ENCODE measurements at places on chromosomes 7 and 10.

DNA sequence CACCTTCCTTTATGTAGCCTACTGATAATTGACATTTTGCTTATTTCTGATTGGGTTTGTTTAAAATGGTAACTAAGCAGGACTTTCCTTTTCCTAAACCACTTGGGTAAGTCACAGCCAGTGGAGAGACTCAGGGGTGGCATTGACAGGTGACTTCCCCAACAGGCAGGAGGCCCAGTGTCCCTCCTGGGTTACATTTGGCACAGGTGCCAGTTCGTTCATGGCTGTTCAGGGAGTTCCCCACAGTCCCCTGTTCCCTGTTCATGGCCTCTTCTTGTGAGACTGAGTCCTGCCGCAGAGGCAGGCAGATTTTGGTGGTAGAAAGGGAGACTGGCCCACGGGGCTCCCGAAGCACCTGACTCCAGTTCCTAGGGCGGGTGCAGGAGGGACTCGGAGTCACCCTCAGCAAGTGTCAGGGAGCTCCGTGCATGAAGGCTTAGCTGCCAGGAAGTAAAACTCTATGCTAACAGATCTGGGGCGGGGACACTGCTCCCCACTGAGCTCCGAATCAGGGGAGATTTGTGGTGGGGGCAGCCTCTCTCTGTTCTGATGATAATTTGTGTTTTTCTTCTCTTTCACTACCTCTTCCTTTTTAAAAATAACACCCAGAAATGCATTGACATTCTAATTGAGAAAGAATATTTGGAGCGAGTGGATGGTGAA lies 84.1 kb downstream of the EZH2 start:
- no peak overlapping the region for H3K27ac ChIP-seq
- H3K4me3 ChIP-seq: no peak overlapping the region
- H3K27me3 ChIP-seq: no peaks in the 10 kb centered on the region
- no peak for DNase-seq
- H3K36me3 ChIP-seq: peaks cover 39% of the 10 kb centered on the region

DNA sequence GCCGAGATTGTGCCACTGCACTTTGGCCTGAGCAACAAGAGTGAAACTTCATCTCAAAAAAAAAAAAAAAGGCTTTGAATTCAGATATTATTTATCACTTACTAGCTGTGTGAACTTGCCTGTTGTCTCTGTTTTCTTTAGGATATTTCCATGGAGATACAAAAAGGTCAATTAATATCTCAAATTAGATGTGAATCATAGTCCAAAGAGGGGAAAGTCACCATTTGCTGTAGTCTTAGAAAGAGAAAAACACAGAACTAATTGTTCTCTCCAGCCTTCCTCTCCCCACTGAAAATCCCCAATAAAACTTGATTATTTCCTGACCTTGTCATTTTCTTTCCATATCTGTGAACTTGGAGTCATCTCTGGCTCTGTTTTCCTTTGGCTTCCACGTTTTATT lies 21.2 kb downstream of the HEPACAM2 start:
- H3K27me3 ChIP-seq: peaks cover 18% of the 10 kb centered on the region
- H3K27ac ChIP-seq: no peak overlapping the region
- H3K4me1 ChIP-seq: no peaks in the 10 kb centered on the region
- H3K36me3 ChIP-seq: no peaks in the 10 kb centered on the region
- no peak for DNase-seq

- H3K4me3 ChIP-seq: peak overlapping the region; percentile 59
- H3K27me3 ChIP-seq: peaks cover 28% of the 10 kb centered on the region
- peaks cover 4% of the 10 kb centered on the region for H3K36me3 ChIP-seq
- H3K4me1 ChIP-seq: peaks cover 42% of the 10 kb centered on the region
- no peak for DNase-seq
- H3K27ac ChIP-seq: peak overlapping the region; percentile 82
These were observed 3.5 kb downstream of the TMEM273 start for GRCh38 chr10:49184642-49185111.

GRCh38 chr10:62047960-62048383 lies 146.5 kb downstream of the ARID5B start:
- no peaks in the 10 kb centered on the region for H3K27me3 ChIP-seq
- peak overlapping the region; percentile 95 for H3K27ac ChIP-seq
- H3K4me3 ChIP-seq: peak overlapping the region; percentile 84
- peaks cover 95% of the 10 kb centered on the region for H3K4me1 ChIP-seq
- peak; percentile 82 for DNase-seq
- peaks cover 66% of the 10 kb centered on the region for H3K36me3 ChIP-seq

GRCh38 chr7:3683546-3684539 lies 382.8 kb downstream of the SDK1 start:
- DNase-seq: no peak
- no peaks in the 10 kb centered on the region for H3K4me1 ChIP-seq
- no peaks in the 10 kb centered on the region for H3K27me3 ChIP-seq
- no peak overlapping the region for H3K4me3 ChIP-seq
- no peak overlapping the region for H3K27ac ChIP-seq

DNA sequence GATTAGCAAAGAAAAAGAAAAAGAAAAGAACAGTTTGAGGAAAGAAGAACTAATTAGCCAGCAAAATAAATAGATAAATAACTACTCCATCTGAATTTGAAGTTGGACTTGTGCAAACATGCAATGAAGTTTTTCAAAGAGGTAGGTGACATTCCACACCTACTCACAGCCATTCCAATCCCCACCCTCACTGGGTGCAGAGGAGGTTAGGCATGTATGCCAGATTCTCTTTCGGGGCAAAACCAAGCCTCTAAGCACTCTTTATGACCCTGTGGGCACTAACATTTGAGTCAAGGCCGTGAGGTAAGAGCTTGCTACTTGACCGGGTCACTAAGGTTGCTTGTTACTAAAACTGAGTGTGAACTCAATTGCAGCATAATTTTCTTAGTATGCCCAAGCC lies 108.4 kb upstream of the SEMA3A start:
- no peaks in the 10 kb centered on the region for H3K27me3 ChIP-seq
- no peaks in the 10 kb centered on the region for H3K4me1 ChIP-seq
- no peak overlapping the region for H3K4me3 ChIP-seq
- no peak overlapping the region for H3K27ac ChIP-seq

- H3K27me3 ChIP-seq: no peaks in the 10 kb centered on the region
- DNase-seq: no peak
- H3K36me3 ChIP-seq: no peaks in the 10 kb centered on the region
- H3K27ac ChIP-seq: no peak overlapping the region
These were observed 74.2 kb downstream of the JAZF1 start for GRCh38 chr7:28106321-28106829.

- H3K4me1 ChIP-seq: no peaks in the 10 kb centered on the region
- no peaks in the 10 kb centered on the region for H3K36me3 ChIP-seq
- no peak overlapping the region for H3K4me3 ChIP-seq
- no peaks in the 10 kb centered on the region for H3K27me3 ChIP-seq
- no peak for DNase-seq
These were observed 569.4 kb downstream of the PTPRN2 start for GRCh38 chr7:158018098-158018762.

DNA sequence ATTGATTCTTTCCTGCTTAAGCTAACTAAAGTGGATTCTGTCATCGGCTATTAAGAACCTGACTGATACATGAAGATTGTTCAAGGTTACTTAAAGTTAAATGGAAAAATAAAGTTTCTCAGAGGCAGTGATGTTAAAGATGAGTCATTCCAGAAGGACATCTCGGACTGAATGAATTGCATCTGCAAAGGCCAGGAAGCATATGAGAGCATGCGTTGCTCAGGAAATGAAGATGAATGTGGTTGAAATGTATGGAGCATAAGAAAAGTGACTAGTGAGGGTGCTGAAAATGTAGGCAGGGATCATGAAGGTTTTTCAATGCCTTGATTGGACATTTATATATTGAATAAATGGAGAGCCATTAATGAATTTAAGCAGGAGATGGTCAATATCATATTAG lies 133.9 kb upstream of the GHITM start:
- no peaks in the 10 kb centered on the region for H3K36me3 ChIP-seq
- no peak for DNase-seq

- no peaks in the 10 kb centered on the region for H3K4me1 ChIP-seq
- H3K27ac ChIP-seq: no peak overlapping the region
- H3K27me3 ChIP-seq: peaks cover 2% of the 10 kb centered on the region
- H3K36me3 ChIP-seq: no peaks in the 10 kb centered on the region
These were observed 70.5 kb upstream of the ABI1 start for GRCh38 chr10:26931223-26931622.

- H3K4me3 ChIP-seq: no peak overlapping the region
- DNase-seq: no peak
- no peaks in the 10 kb centered on the region for H3K36me3 ChIP-seq
- no peaks in the 10 kb centered on the region for H3K4me1 ChIP-seq
- no peaks in the 10 kb centered on the region for H3K27me3 ChIP-seq
- no peak overlapping the region for H3K27ac ChIP-seq
These were observed 507.2 kb downstream of the TCERG1L start for GRCh38 chr10:130804281-130804680.

GRCh38 chr7:83738291-83738835 lies 89.4 kb upstream of the SEMA3E start:
- no peak overlapping the region for H3K4me3 ChIP-seq
- no peak overlapping the region for H3K27ac ChIP-seq
- no peaks in the 10 kb centered on the region for H3K27me3 ChIP-seq
- H3K4me1 ChIP-seq: no peaks in the 10 kb centered on the region
- H3K36me3 ChIP-seq: no peaks in the 10 kb centered on the region

DNA sequence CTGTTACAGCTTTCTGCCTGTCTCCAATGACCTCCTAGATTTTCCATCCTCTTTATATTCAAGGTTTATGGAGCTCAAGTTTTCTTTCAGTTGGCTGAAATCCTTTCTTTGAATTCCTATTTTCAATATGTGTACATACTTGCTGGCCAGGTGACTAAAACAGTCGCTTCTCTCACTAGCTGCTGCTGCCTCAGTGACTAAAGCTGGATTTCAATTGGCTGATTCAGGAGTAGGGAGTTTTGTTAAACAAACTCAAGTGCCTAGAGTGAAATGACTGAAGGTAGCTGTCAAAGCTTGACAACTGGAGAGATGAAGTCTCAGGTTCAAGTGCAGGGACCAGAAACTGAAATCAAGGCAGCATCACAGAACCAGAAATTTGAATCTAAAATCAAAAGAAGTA lies 6.7 kb upstream of the POLR1F start:
- DNase-seq: no peak
- H3K4me3 ChIP-seq: no peak overlapping the region
- H3K36me3 ChIP-seq: no peaks in the 10 kb centered on the region
- no peaks in the 10 kb centered on the region for H3K4me1 ChIP-seq
- H3K27me3 ChIP-seq: peaks cover 2% of the 10 kb centered on the region

- H3K4me1 ChIP-seq: no peaks in the 10 kb centered on the region
- no peak for DNase-seq
- no peaks in the 10 kb centered on the region for H3K27me3 ChIP-seq
- H3K36me3 ChIP-seq: no peaks in the 10 kb centered on the region
- H3K27ac ChIP-seq: no peak overlapping the region
- no peak overlapping the region for H3K4me3 ChIP-seq
These were observed 871.8 kb downstream of the IPMK start for GRCh38 chr10:57395923-57396322.

GRCh38 chr7:100367676-100368613 lies 5.3 kb upstream of the PILRA start:
- H3K27ac ChIP-seq: peak overlapping the region; percentile 61
- DNase-seq: no peak
- peaks cover 57% of the 10 kb centered on the region for H3K4me1 ChIP-seq

DNA sequence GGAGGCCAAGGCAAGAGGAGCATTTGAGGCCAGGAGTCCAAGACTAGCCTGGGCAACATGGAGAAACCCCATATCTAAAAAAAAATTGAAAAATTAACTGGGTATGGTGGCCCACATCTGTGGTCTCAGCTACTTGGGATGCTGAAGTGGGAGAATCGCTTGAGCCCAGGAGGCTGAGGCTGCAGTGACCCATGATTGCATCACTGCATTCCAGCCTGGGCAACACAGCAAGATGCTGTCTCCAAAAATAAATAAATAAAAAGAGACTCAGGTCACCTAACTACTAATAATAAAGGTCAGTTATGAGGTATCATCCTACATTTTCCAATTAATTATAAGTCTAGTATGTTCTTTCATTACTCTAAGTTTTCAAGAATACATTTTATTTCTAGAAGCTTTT lies 20.6 kb downstream of the CABCOCO1 start:
- no peak for DNase-seq
- H3K4me3 ChIP-seq: no peak overlapping the region
- H3K4me1 ChIP-seq: no peaks in the 10 kb centered on the region
- no peaks in the 10 kb centered on the region for H3K36me3 ChIP-seq

- no peak overlapping the region for H3K27ac ChIP-seq
- no peaks in the 10 kb centered on the region for H3K4me1 ChIP-seq
- H3K4me3 ChIP-seq: no peak overlapping the region
- H3K36me3 ChIP-seq: no peaks in the 10 kb centered on the region
- no peaks in the 10 kb centered on the region for H3K27me3 ChIP-seq
- DNase-seq: no peak
These were observed 1.7 kb upstream of the CALN1 start for GRCh38 chr7:72413886-72414285.

GRCh38 chr7:121546632-121547543 lies 150.8 kb upstream of the FAM3C start:
- no peak overlapping the region for H3K4me3 ChIP-seq
- H3K27me3 ChIP-seq: no peaks in the 10 kb centered on the region
- H3K36me3 ChIP-seq: peaks cover 4% of the 10 kb centered on the region
- H3K4me1 ChIP-seq: peaks cover 35% of the 10 kb centered on the region

DNA sequence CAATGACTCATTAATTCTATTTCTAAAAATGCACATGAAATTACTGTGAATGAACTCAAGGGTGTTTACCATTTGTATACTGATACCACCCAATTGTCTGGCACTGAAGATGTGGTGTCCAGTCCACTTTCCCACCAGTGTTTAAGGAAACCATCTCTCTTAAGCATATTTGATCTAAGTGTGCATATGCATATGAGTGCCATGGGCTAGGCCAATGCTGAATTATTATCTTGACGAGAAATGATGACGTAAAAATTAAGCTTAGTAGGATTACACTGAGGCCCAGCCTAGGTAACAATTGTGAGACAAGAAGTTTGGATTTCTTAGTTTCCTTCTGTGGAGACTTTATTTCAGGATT lies 59.7 kb downstream of the SVIL start:
- no peak overlapping the region for H3K4me3 ChIP-seq
- DNase-seq: no peak
- H3K27ac ChIP-seq: no peak overlapping the region
- H3K36me3 ChIP-seq: no peaks in the 10 kb centered on the region
- no peaks in the 10 kb centered on the region for H3K4me1 ChIP-seq
- H3K27me3 ChIP-seq: no peaks in the 10 kb centered on the region

GRCh38 chr10:1127629-1128028 lies 71.4 kb downstream of the WDR37 start:
- H3K4me3 ChIP-seq: no peak overlapping the region
- H3K27ac ChIP-seq: no peak overlapping the region
- no peaks in the 10 kb centered on the region for H3K27me3 ChIP-seq

GRCh38 chr7:37918526-37918925 lies 1.9 kb upstream of the SFRP4 start:
- no peak overlapping the region for H3K27ac ChIP-seq
- H3K27me3 ChIP-seq: peaks cover 72% of the 10 kb centered on the region
- H3K4me1 ChIP-seq: peaks cover 19% of the 10 kb centered on the region
- no peak for DNase-seq

- peaks cover 16% of the 10 kb centered on the region for H3K27me3 ChIP-seq
- DNase-seq: no peak
- no peak overlapping the region for H3K4me3 ChIP-seq
- H3K36me3 ChIP-seq: no peaks in the 10 kb centered on the region
- H3K27ac ChIP-seq: no peak overlapping the region
These were observed 43.1 kb upstream of the EN2 start for GRCh38 chr7:155414547-155415492.

- no peak overlapping the region for H3K4me3 ChIP-seq
- no peak overlapping the region for H3K27ac ChIP-seq
- no peak for DNase-seq
- no peaks in the 10 kb centered on the region for H3K36me3 ChIP-seq
- no peaks in the 10 kb centered on the region for H3K4me1 ChIP-seq
- no peaks in the 10 kb centered on the region for H3K27me3 ChIP-seq
These were observed 247.7 kb upstream of the MGMT start for GRCh38 chr10:129219364-129219763.

All from activated CD8-positive, alpha-beta T cell treated with anti-CD3 and anti-CD28 coated beads for 36 hours (primary cell).